ENCODE measurements at places on chromosomes 7 and 10.

DNA sequence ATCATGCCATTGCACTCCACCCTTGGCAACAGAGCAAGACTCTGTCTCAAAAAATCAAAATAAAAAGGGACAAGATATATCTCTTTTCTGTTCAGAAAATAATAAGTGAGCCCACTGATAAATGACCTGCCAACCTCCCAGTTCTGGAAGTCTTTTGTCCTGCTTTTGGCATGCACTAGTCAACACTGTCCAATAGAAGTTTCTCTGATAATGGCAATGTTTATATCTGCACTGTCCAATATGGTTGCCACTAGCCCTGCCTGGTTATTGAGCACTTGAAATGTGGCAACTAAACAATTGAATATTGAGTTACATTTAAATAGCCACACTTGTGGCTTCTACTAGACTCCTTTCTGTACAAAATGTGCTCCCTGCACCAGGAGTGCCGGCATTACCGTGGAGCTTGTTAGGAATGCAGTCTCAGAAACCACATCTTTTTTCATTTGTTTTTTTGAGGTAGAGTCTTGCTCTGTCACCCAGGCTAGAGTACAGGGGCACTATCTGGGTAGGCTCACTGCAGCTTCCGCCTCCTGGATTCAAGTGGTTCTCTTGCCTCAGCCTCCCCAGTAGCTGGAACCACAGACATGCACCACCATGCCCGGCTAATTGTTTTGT lies 229.7 kb downstream of the CACNB2 start:
- no peak for DNase-seq

DNA sequence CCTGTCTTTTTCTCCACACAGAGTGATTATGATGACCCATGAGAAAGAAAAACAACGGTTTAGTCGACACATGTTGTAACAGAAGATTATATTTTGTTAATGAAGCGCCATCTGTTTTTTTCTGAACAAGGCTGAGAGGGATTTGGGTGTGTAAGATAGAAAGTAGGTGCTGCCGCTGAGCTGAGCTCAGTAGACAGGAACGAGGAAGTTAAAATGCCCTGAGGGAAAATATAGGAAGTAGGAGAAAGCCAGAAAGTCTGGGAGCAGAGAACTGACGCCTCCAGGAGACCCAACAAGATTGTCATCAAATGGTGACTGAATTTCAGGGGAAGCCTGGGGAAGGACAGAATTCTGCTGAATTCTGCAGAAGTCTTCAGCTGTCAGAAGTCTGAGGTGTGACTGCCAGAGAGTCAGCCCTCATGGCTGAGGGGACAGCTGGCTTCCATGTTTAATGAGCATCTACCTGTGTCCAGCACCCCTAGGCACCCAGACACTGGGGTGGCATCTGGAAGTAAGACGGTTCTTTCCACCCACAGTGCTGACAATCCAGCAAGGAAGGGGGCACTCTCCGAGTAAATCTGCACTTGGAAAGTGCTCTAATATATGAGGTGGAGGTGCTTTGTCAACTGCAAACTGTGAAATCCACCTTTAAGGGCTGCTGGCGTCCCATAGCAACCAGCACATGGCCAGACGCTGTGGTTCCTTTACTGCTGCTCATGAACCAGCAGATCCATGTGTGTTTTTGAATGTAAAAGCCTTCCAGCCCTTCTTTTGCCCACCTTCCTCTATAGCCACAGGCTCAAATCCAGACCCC lies 12.5 kb upstream of the TSPAN15 start:
- no peak for DNase-seq

DNA sequence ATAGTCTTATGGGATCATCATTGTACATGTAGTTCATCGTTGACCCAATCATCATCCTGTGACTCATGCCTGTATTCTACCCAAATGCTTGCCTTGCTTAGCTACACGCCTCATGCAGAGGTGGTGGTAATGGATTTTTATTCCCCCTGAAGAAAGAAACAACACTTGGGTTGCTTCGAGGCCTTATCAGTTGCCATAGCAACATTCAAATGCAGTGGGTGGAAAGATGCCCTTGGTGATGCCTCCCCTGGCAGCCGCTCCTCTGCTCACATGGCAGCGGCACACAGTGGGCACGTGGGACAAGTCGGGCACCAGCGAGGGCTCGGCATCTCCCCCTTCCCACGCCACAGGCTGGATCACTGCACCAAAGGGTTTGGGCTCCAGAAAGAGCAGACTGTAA lies 54.0 kb upstream of the NMT2 start:
- DNase-seq = no peak

DNA sequence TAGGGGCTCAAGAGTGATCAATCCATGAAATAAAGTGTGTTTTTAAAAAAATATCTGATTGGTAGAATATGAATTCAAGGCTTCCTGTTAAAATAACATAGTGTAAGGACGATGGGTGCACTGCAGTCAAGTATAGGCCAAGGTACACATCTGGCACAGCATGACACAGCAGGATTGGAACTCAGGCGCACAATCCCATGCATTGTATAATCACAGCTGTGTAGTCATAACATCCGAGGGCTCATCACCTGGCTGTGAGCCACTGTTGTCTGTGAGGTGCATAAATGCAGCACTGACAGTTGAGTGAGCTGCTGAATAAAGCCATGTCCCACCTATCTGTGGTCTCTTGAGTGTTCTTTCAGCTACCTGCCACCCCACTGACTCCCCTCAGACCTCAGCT lies 142.3 kb upstream of the HPS1 start:
- no peak for DNase-seq

DNA sequence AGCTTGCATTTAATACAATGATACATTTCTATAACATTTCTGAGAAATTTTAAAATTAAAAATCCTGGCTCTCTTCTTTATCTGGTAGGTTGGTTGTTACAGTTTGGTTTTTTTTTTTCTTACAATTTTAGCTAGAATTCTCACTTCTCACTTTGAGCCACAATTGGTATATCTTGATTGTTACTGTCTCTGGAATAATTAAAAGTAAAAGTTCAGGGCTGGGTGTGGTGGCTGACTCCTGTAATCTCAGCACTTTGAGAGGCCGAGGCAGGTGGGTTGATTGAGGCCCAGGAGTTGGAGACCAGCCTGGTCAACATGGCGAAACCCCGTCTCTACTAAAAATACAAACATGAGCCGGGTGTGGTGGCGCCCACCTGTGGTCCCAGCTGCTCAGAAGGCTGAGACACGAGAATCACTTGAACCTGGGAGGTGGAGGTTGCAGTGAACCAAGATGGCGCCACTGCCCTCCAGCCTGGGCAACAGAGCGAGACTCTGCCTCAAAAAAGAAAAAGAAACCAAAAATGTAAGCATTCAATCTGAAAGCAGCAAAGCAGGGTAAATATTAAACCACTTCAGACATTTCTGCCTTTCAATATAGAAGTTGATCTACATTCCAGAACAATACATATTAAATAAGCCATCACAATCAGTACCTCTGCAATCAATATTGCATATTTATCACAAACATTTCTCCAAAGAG lies 88.6 kb upstream of the PFKP start:
- no peak for DNase-seq

DNA sequence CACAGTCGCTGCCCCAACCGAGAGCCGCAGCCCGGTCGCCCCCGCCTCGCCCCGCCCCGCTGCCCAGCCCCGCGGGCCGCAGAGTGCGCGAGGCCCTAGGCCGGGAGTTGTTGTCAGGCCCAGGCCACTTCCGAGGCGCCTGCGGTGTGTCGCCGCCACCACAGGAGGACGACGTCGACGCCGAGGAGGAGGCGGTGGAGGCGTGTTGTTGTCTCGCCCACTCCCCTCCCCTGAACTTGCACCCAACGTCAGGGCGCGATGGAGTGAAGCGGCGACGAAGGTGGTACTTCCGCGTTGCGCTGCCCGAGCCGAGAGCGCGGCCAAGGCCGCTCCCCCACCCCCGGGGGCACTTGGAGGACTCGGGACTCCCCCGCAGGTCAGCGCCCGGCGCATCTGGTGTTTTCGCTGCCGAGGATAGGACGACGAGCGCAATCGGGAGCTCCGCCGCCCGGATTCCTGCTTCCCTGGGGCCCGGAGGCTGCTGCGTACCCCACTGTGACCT lies at the start of gene CDK13:
TSS of gene CDK13 (plus strand) at position 286 of the 502 bp plus-strand sequence. CDS start 386 bp downstream, outside the sequence.
- DNase-seq = peak; percentile 76

GRCh38 chr7:128737867-128738385 lies 1.2 kb upstream of the CALU start:
- DNase-seq = no peak

GRCh38 chr7:104978460-104978859 lies 35.5 kb upstream of the KMT2E start:
- DNase-seq = no peak

DNA sequence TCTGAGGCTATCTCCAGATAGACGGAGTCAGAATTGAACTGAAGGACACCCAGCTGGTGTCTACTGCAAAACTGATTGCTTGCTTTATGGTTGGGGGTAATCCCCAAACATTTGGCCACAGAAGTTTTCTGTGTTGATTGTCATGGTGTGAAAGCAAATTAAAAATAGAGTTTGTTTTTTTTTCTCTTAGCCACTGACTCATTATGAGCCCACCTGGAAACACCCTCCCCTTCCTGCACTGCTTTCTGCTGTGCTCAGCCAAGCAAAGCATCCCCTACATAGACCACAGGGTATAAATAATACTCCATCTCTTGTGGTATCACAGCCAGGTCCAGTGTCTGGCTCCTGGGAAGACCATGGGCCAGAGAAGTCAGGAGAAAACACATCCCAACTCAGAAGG lies 6.5 kb upstream of the VWC2 start:
- DNase-seq = no peak

DNA sequence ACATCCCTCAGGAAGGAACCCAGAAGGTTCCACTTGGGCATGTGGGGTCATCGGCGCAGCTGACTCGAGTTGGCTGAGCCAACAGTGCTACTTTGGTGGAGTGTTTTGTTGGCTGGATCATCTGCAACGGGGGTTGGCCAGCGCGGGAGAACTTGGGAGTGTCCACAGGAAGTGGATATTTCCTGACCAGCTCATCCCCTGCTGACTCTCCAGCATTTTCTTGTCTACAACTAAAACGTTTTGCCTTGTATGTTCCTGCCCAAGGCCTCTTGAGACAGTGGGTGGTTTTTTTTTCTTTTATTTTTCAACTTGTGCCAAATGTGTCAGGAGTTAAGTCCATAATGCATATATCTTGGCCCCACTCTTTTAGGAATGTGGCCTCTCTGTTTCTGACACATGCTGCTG lies 208.6 kb downstream of the ZNF365 start:
- DNase-seq = no peak

DNA sequence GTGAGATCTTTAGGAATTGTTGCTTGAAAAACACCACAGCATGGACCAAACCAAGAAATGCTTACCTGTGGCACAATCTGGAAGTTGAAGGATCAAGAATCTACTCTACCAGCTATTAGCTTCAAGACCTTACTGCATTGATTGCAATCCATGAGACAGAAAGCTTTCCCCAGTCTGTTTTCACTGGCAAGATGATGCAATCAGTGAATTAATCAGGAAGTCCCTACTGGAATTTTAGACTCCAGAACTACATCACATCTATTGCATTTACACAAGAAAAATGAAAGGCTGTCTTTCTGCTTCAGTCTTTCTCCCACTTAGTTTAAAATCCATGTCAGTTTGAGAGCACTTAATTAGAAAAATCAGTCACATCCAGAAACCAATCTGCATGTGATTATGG lies 191.7 kb downstream of the TFEC start:
- DNase-seq = no peak

DNA sequence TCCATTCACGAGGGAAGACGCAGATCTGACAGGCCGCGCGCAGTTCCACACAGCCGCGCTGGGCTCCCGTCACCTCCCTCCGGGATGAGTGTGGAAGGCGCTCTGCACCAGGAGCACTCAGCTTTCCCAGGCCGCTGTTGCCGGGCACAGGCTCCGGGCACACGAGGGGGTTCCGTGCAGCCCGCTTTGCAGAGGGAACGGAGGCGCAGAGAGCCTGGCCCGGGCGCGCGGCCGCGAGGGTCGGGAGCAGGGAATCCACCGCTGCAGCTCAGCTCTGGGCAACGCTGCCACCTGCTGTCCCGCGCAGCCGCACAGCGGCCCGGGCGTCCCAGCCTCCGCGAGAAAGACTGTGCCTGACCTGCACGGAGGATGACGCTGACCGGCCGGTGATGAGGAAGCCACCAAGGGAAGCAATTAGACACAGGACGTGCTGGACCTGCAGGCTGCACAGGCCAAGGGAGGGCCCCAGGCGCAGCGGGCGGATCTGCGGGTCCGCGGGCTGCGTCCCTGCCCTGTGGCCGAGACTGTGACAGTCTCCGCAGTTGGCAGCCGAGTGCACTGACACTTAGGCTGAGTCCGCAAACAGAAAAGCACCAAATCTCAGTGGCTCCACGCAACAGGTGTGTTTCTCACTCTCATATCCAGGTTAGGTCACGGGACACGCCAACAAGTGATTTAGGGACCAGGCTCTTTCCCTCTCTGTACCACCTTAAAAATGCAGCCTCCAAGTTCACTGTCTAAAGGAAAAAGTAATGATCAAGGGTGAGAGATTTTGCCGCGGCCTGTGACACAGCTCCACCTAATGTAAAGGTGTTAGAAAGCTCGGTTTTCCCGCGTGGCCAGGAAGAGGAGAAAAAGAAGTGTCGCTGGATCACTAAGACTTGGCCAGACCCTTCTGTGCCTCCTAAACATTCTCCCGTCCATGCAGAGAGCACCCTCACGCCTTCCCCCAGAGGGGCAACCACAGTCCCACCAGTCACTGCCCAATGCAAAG lies 94.5 kb downstream of the SEC61G start:
- DNase-seq = no peak

DNA sequence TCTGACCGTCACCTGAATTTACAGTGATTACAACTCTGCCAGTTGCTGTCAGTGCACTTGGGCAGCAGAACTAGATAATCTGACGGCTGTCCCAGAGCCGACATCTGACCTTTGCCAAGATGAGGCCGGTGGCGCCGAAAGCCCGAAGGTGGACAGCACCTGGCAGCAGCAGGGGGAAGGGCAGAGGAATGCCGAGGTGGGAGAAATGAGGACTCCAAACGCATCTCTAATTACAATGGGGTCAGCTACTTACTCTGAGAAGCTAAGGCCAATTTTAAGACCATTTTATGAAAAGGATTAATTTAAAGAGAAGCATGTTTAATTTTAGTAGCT lies 33.8 kb downstream of the TRIM8 start:
- DNase-seq = no peak

- no peak for DNase-seq
Observed at GRCh38 chr10:102268375-102268888, 23.1 kb downstream of the GBF1 start.

- DNase-seq = peak; percentile 66
Observed at GRCh38 chr7:2519119-2519930, at the start of gene LFNG. Gene LFNG (plus strand): TSS chr7:2519774. CDS start chr7:2519862, 88 bp downstream.

DNA sequence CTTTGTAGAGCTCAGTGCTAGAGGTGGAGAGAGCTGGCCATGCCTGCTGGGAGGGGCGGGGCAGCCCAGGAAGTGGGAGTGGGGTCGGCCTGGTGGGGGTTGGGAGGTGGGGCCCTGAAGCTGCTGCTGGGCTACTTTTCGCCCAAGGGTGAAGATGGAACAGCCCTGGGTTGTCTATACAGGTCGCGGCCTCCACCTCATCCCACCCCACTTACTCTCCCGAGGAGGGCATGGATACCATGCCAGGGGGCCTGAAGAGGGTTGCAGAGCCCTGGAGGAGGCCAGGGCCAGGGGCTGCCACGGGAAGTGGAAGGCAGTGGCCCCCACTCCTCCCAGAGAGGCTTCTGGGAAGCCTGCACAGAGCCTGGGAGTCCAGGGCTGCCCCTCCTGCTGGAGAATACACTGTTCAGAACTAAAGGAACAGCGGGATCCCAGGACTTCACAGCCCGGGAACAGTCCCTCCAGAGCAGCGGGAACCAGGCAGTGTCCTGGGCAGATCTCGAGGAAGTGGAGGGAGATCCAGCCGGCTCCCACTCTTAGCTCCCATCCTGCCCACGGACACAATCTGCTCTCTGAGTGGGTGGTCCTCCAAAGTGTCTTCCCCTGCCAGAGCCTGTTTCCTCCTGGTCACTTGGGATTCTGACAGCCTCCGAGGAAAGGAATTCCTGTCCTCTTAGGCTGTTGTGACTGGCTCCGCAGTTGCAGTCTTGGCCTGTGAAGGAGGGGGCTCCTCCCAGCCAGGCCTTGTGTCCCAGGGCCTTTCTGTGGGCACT lies 23.5 kb downstream of the MAT1A start:
- no peak for DNase-seq

Data from stimulated activated CD4-positive, alpha-beta T cell treated with anti-CD3 and anti-CD28 coated beads, Interleukin-12 subunit alpha, Interleukin-12 subunit beta, amount 100 ng/mL, for 24 hours (primary cell).